H4 (cell line): ENCODE measurements at places on chromosomes 11 and 22. TPM values are rescaled to one million over a fixed set of nuclear protein-coding genes. Genes with fewer than 3 reads are reported as not detected.

The TMEM86A gene
- 3.5 and 3.8 TPM in 2 replicates for total RNA-seq

- no peak for DNase-seq
Measured at GRCh38 chr11:84497981-84498411, 1129.1 kb downstream of the DLG2 start.

The SIDT2 gene
- 10.8 and 13.5 TPM in 2 replicates for total RNA-seq

The OR51B2 gene
- total RNA-seq: not detected in 2 replicates

The CCDC89 gene
- not detected in 2 replicates for total RNA-seq

- DNase-seq: no peak
Measured at GRCh38 chr11:110219006-110219785, 77.2 kb downstream of the RDX start.

GRCh38 chr22:46969961-46970360 is 207.5 kb downstream of the TBC1D22A start:
- DNase-seq: no peak

DNA sequence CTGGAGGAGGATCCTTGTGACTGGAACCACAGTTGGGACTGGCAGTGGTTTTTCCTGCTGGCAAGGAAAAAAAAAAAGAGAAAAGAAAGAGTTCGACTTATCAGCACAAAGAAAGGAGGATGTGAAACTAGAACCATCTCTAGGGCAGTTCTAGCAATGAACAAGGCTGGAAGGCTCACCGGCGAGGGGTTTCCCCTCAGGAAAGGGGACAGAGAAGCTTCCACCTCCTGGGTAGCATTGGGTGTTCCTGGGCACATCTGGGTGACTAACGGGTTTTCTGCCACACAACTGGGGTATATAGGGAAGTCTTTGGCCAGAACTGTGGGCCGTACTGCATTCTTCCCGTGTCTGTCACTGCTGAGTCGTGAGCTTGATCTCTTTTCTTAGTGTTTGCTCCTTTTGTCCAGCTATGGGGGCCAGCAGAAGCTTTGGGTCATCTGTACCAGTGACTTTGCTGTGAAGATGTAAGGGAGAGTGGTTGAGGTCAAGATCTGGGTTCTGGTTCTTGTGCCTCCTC is 109.4 kb upstream of the OR4B1 start:
- no peak for DNase-seq

DNA sequence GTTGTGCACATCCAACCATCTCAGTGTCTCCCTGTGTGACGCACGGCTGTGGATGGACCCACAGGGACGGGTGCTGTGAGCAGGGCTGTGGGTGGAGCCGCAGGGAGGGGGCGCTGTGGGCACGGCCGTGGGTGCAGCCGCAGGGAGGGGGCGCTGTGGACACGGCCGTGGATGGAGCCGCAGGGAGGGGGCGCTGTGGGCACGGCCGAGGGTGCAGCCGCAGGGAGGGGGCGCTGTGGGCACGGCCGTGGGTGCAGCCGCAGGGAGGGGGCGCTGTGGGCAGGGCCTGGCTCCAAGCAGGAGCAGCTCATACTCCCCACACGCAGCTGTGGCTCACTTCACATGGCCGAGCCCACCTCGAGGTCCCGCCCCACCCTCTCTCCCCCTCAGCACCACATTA is 6.0 kb upstream of the MAPK11 start:
- no peak for DNase-seq

DNA sequence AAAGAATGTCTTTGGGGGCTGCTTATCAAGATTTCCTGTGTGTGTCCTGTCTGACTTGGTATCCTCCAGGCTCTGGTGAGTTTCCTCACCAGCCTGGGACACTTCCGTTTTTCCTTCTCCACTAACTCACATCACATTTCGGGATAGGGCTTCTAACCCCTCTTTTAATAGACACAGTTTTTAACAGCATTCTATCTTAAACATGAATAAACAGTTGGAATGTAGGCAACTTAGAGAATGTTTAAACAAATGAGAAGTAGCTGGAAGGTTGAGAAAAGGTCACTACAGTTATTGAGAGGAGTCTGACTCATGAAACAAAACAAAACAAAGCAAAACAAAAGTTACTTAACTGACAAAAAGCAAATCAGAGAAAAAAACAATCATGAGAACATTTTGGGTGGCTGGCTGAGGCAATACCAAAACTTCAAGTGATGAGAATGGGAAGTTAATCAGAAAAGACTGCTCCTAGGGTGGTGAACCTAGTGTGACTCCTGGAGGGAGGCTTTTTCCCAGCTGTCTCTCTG is 64.7 kb upstream of the CTSC start:
- peak; percentile 87 for DNase-seq

DNA sequence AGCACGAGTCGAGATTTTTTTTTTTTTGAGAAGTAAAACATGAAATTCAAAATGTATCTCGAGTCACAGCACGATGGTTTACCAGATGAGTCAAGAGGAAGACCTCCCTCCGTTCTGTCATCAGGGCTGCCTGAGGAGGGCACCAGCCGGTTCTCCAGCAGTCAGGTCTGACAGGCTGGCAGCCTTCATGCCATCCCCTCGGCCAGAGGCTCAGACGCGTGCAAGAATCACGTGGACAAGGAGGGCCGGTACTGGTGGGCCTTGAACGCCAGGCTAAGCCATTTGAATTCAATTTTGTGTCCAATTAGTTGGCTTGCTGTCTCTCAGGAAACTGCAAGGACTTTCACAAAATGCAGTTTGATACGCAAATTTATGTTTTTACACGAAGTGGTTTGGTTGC is 1412.2 kb downstream of the BRD1 start:
- no peak for DNase-seq

DNA sequence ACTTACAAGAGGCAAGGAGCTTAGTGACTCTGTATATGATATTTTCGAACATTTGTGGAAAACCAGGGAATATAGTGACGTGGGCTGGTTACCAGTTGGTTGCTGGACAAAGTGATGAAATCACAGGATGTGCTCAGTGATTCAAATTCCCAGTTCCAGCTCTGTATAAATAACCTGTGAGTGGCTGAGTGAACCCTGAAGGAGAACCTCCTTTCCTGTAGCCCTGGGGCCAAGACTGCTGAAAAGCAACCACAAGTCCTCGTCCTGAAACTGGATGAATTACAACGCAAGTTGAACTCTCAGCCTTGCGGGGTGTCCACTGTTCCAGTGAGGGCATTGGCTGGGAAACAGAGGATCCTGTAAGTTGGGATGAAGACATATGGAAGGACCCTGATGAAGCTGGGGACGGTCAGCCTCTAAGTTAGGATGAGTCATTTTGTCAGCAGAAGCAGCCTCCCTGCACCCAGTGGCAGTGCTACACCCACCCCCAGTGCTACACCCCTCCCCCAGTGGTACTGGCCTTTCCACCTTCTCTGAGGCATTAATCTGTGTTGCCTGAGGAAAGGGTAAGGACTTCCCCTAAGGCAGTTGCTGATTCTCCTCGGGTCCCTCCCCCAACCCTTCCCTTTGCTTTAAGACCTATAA is 22.0 kb upstream of the CD81 start:
- DNase-seq: peak; percentile 45

The PATE3 gene
- total RNA-seq: not detected in 2 replicates

DNA sequence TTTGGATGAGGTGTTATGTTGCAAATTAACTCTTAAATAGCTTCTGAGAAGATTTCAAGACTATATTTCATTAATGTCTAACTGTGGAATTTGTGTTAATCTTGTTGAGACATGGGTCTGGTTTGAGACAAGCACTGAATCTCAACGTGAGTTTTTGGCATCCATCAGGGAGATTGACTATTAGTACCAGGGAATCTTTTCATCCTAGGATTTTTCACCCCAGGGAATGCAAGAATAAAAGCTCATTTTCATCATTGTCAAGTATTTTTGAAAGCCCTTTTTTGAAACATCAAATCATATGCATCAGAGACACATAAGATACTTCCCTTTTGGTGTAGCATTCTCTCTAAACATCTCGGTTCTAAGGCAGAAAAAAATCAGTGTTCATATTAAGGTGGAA is 19.5 kb downstream of the OR5T2 start:
- no peak for DNase-seq
